ENCODE measurements at places on chromosomes 7 and 10. TPM values are rescaled to one million over a fixed set of nuclear protein-coding genes. Genes with fewer than 3 reads are reported as not detected.

OR2A1 gene
- not detected for total RNA-seq

ARPC1B gene
- total RNA-seq, result 318 TPM

PKD2L1 gene
- not detected for total RNA-seq

ATP6V0A4 gene
- total RNA-seq, result 0.32 TPM

SP8 gene
- total RNA-seq, result not detected

- peaks cover 4% of the 10 kb centered on the region for H3K27me3 ChIP-seq
- H3K4me1 ChIP-seq, result no peaks in the 10 kb centered on the region
- H3K4me3 ChIP-seq, result no peak overlapping the region
- DNase-seq, result no peak
- H3K36me3 ChIP-seq, result no peaks in the 10 kb centered on the region
- no peak overlapping the region for H3K27ac ChIP-seq
These were observed 414.0 kb downstream of the PHTF2 start for GRCh38 chr7:78212476-78213060.

GRCh38 chr7:78427209-78427608 is 628.6 kb downstream of the PHTF2 start:
- no peak for DNase-seq
- H3K4me3 ChIP-seq, result no peak overlapping the region
- no peaks in the 10 kb centered on the region for H3K4me1 ChIP-seq
- no peaks in the 10 kb centered on the region for H3K36me3 ChIP-seq
- H3K27me3 ChIP-seq, result no peaks in the 10 kb centered on the region
- no peak overlapping the region for H3K27ac ChIP-seq

DNA sequence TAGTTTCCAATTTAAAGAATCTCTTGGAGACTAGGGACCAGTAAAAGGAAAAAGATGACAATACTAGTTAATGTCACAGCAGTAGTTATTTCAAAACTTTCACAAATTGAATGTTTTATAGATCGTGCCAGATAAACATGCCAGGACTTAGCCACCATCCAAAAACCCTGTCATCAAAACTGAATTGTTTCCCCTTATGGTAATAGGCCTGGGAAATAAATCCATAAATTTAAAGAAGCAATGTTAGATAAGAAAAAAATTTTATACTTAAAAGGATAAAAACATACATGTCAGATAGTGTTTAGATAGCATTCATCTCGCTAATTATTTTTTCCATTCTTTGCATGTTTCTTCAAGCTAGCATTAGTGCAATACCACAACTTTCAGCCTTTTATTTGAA is 71.2 kb downstream of the SUGCT start:
- H3K36me3 ChIP-seq, result no peaks in the 10 kb centered on the region
- H3K4me3 ChIP-seq, result no peak overlapping the region
- no peak overlapping the region for H3K27ac ChIP-seq
- no peaks in the 10 kb centered on the region for H3K4me1 ChIP-seq

- H3K4me3 ChIP-seq, result no peak overlapping the region
- peaks cover 7% of the 10 kb centered on the region for H3K36me3 ChIP-seq
- H3K27me3 ChIP-seq, result no peaks in the 10 kb centered on the region
- no peak for DNase-seq
- peaks cover 14% of the 10 kb centered on the region for H3K4me1 ChIP-seq
These were observed 828 bp upstream of the CFAP70 start for GRCh38 chr10:73359492-73359891.

DNA sequence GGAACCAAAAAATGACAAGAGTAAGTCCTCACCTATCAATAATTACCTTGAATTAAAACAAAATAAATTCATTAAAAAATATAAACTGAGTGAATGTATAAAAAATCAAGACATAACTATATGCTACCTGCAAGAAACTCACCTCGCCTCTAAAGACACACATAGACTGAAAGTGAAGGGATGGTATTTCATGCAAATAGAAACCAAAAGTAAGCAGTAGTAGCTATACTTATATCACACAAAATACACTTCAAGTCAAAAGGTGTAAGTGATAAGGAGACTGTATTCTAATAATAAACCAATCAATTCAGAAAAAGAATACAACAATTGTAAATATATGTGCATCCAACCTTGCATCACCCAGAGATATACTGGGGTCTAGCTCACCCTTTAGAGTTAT is 332.6 kb downstream of the SH2D4B start:
- H3K27ac ChIP-seq, result no peak overlapping the region
- H3K4me1 ChIP-seq, result no peaks in the 10 kb centered on the region
- no peaks in the 10 kb centered on the region for H3K36me3 ChIP-seq
- DNase-seq, result no peak

DNA sequence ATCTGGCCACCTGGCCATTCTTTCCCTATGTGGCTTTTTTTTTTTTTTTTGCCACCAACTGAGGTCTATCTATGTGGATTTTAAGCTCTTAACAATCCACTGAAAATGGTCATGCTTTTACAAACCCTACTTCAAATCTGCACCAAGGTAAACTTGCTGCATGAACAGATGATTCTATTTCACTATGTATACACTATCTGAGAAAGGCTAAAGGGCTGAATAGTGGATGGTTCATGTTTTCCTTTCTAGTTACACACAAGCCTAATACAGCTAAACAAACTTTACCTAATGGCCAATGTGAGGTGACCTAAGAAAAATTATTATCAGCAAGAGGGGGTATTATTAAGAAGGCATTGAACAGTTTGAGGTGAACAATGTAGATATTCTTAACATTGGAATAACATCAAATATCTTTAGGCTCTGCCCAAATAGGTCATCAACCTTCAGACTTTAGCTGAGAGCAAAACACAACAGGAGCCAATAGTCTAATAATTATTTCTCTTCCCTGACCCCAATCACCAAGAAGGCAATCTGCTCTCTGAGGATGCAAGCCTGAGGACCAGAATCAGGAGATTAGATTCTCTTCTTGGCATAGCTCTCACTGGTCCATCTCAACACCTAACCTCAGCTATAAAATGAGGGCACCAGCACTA is 160.1 kb downstream of the CPEB3 start:
- H3K4me3 ChIP-seq, result no peak overlapping the region
- DNase-seq, result no peak
- no peaks in the 10 kb centered on the region for H3K27me3 ChIP-seq
- H3K4me1 ChIP-seq, result no peaks in the 10 kb centered on the region

DNA sequence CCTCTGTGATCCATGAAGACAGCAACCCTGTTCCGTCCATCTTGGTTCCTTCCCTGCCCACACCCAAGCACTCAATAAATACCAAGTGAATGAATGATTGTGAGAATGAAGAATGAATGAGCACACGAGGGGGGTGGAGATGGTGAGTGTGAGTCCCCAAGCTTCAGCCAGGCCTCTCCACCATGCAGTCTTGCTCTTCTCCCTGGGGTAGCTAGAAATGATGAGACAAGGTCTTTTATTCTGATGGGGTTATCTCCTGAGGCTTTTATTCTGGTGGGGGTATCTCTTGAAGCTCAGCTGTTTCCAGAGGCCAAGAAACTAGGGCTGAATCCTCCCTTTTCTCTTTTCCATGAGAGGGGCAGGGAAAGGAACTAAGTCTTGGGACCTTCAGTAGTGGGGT is 57.0 kb downstream of the ELFN1 start:
- no peak overlapping the region for H3K4me3 ChIP-seq
- H3K27ac ChIP-seq, result no peak overlapping the region
- peaks cover 7% of the 10 kb centered on the region for H3K27me3 ChIP-seq
- no peaks in the 10 kb centered on the region for H3K4me1 ChIP-seq
- no peak for DNase-seq

DNA sequence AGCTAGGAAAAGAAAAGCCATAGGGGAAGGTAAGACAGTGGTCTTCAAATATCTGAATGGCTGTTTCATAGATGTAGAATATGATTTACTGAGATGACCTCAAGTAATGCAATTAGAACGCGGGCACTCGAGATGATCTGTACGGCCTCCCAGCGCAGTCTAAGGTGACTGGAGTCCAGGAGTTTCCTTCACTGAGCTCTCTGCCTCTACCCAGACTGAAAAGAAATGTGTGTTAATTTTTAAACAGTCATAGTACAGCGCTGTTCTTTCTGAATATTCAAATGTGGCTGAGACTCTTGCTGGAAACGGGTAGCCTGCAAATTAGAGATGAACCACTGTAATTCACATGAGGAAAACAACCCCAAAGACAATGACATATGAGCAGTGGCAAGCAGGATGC is 562.4 kb upstream of the AUTS2 start:
- H3K27ac ChIP-seq, result no peak overlapping the region
- DNase-seq, result no peak
- no peaks in the 10 kb centered on the region for H3K4me1 ChIP-seq
- no peaks in the 10 kb centered on the region for H3K36me3 ChIP-seq
- no peak overlapping the region for H3K4me3 ChIP-seq

DNA sequence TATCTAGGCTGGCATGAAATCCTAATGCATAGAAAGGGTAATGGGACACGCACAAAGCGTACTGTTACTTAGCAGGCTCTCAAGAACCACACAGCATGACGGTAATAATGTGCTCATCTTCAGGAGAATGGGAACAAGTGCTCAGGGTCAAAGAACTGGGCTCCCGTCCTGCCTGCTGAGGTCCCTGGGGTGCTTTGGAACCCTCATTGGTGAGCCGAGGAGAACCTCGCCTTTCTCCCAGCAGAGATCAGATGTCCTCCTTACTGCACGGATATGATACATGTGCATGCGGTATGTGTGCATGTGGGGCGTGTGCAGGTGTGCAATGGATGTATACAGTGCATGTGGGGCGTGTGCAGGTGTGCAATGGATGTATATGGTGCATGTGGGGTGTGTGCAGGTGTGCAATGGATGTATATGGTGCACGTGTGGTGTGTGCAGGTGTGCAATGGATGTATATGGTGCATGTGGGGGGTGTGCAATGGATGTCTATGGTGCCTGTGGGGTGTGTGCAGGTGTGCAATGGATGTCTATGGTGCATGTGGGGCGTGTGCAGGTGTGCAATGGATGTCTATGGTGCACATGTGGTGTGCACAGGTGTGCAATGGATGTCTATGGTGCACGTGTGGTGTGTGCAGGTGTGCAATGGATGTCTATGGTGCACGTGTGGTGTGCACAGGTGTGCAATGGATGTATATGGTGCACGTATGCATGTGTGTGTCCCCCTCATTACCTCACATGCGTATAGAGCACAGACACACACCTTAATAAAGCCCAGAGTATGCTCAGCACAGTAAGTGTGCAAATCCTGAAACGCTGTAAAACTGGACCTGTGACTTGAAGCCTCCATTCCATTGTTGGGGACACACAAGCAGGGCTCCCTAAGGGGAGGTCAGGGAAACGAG is 336.3 kb downstream of the PTPRN2 start:
- no peak overlapping the region for H3K27ac ChIP-seq
- DNase-seq, result no peak
- H3K36me3 ChIP-seq, result no peaks in the 10 kb centered on the region

DNA sequence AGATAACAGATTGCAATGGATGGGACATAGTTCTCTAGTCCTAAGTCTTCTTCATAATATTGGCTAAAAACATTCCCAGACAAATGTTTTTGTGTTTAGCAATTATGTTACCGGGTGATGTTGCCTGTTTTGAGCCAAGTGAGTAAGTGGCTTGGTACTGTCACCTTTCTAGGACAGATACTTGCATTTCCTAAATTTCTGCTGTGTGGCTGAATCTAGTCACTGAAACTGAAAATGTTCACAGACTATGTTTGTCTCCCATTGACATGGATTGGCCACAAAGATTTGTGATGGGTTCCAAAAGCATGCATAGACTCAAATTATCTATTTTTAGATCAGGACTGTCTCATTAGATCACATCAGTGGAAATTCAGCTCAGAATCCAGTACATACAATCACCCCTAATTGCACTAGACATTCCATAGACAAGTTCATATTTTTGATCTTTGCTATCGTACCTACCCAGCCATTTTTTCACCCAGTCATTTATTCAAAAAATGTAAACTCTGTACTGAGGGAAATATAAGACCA is 1222.1 kb upstream of the AUTS2 start:
- no peaks in the 10 kb centered on the region for H3K4me1 ChIP-seq
- no peaks in the 10 kb centered on the region for H3K27me3 ChIP-seq
- DNase-seq, result no peak
- no peaks in the 10 kb centered on the region for H3K36me3 ChIP-seq

GRCh38 chr7:6012355-6013104 is 3.5 kb downstream of the AIMP2 start:
- H3K27ac ChIP-seq, result peak overlapping the region; percentile 80
- H3K4me1 ChIP-seq, result peaks cover 53% of the 10 kb centered on the region
- no peak for DNase-seq
- H3K36me3 ChIP-seq, result peaks cover 45% of the 10 kb centered on the region
- H3K4me3 ChIP-seq, result no peak overlapping the region

- peaks cover 11% of the 10 kb centered on the region for H3K27me3 ChIP-seq
- H3K4me3 ChIP-seq, result no peak overlapping the region
- no peaks in the 10 kb centered on the region for H3K36me3 ChIP-seq
These were observed 93.5 kb downstream of the NRP1 start for GRCh38 chr10:33240931-33241330.

- DNase-seq, result no peak
- no peaks in the 10 kb centered on the region for H3K4me1 ChIP-seq
- H3K4me3 ChIP-seq, result no peak overlapping the region
These were observed 319.9 kb upstream of the AKR1E2 start for GRCh38 chr10:4506095-4506494.

- no peaks in the 10 kb centered on the region for H3K36me3 ChIP-seq
- H3K4me1 ChIP-seq, result no peaks in the 10 kb centered on the region
- H3K27ac ChIP-seq, result no peak overlapping the region
- no peak for DNase-seq
- peaks cover 5% of the 10 kb centered on the region for H3K27me3 ChIP-seq
These were observed 60.0 kb upstream of the PDLIM1 start for GRCh38 chr10:95350830-95351228.

GRCh38 chr10:132225073-132225848 is 38.5 kb downstream of the DPYSL4 start:
- no peak overlapping the region for H3K27ac ChIP-seq
- no peaks in the 10 kb centered on the region for H3K27me3 ChIP-seq
- no peak for DNase-seq
- no peaks in the 10 kb centered on the region for H3K36me3 ChIP-seq
- H3K4me1 ChIP-seq, result peaks cover 12% of the 10 kb centered on the region
